ENCODE measurements at places on chromosomes 1 and 21. TPM values are rescaled to one million over a fixed set of nuclear protein-coding genes. Genes with fewer than 3 reads are reported as not detected.

DNA sequence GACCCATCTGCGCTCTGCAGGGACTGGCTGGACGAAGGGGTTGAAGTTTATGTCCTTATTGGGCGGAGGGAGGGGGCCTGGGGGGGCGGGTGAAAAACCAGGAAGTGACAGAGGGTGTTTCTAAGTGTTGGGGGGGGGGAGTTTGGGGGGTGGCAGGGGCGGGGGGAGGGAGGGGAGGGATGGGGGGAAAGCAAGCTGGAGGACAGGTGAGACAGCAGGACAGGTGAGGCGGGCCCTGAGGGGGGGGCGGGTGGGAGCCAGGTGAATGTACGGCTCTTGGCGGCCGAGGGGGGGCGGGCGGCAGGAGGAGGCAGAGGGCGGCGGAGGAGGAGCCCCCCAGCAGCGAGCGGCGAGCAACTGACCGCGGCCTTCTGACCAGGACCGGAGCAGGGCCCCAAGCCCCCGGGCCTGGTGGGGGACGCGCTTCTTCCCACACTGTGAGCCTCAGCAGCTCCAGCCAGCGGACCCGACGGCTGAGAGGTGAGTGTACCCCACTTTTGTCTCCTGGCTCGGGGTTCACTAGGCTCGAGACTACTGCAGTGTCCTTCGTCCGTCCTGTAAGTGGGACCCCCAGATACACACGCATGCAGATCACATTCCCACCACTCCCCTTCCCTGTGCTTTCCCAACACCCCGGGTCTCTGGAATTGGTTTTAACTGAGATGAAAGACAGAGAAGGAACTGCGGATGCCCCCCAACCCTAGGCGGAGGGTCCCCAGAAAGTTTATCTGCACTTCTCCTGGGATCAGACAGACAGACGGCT, at the start of gene ZBTB7B:
TSS of gene ZBTB7B (plus strand) at position 339 of the 763 bp plus-strand sequence. CDS start 11,859 bp downstream, outside the sequence.
- no peak for DNase-seq

DNA sequence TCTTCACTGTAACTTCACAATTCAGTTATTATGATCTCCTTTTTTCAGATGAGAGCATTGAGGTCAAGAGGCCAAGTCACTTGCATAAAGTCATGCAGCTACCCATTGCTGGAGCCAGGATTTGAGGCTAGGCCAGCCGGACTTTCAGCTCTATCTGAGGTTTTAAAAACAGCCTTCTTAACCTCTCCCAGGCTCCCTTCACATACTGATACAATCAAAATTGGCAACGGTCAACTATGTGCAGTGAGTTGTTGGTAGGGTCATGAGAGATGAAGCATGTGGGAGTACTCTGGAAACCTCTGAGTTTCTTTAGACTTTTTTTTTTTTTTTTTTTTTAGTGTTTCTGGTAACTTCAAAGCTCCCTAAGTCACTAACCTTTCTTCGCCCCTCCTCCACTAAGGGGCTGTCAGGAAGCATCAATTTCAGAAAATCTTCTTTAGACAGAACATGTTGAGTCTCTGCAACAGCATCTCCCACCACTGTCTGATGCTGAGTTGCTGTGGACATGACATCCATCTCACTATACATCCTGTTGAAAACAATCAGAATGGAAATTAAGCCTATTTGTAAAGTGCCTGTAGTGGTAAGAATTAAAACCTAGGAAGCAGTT, 201.8 kb downstream of the SIPA1L2 start:
- DNase-seq, result peak; percentile 65

GRCh38 chr21:39386194-39386593, 37.3 kb upstream of the HMGN1 start:
- DNase-seq, result peak; percentile 43

GRCh38 chr1:1616045-1616790, 918 bp downstream of the MIB2 start:
- peak; percentile 18 for DNase-seq

DNA sequence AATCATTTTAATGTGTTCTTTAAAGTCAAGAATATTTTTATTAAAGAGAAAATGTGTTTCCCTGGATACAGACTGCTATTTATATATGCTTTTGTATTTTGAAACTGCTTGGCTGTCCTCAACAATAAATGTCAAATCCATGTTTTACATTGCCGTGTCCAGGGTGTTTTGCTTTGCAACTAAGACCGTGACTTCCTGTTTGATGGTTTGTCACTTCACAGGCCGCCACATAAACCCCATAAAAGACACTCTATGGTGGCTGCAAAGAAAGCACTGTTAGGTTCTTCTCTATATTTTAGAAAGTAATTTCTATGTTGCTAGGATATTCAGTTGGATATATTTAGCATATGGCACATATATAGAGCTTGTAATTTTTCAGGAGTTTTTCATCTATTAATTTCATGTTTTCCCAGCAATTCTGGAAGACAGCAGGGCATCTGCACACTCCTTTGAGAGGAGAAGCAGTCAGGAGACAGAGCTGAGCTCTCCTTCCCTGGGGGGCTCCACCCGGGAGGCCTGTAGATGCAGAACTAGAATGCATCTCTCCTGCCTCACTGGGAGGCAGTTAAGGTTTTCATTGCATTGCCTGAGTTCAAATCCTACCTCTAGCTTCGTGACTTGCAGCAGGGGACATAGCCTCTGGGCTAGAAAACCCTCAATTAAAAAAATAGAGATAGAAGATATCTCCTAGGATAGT, 33.1 kb downstream of the PRDM2 start:
- no peak for DNase-seq

The ACTL8 gene
- total RNA-seq, result not detected

The ARHGEF16 gene
- total RNA-seq, result not detected

The MAD2L2 gene
- total RNA-seq, result 17.6 TPM

The TRAF5 gene
- total RNA-seq, result 20.6 TPM

The FAM163A gene
- total RNA-seq, result not detected

The SERBP1 gene
- total RNA-seq, result 420 TPM

The KPNA6 gene
- total RNA-seq, result 42.4 TPM

The SPRR1B gene
- not detected for total RNA-seq
